ENCODE measurements at places on chromosomes 1 and 21. TPM values are rescaled to one million over a fixed set of nuclear protein-coding genes. Genes with fewer than 3 reads are reported as not detected.
A peak's percentile ranks its signal among the peaks of the same experiment; 100 is the strongest.

TTC39A gene
- total RNA-seq = 12.3 TPM

CDKN2C gene
- 60.0 TPM for total RNA-seq

CATSPERE gene
- not detected for total RNA-seq

LRRC39 gene
- total RNA-seq = 0.84 TPM

KLHDC9 gene
- total RNA-seq = 3.2 TPM

MYOC gene
- not detected for total RNA-seq

- no peak overlapping the region for H3K4me3 ChIP-seq
- H3K36me3 ChIP-seq = no peaks in the 10 kb centered on the region
- DNase-seq = no peak
These were observed 92.1 kb downstream of the CACHD1 start for GRCh38 chr1:64561993-64562392.

- H3K4me3 ChIP-seq = no peak overlapping the region
- no peaks in the 10 kb centered on the region for H3K27me3 ChIP-seq
- peaks cover 90% of the 10 kb centered on the region for H3K36me3 ChIP-seq
- DNase-seq = peak; percentile 51
- 0 out of 2 replicates have a peak overlapping the region, but pooled peaks have one; percentile 2 for H3K27ac ChIP-seq
These were observed 45.6 kb downstream of the UBR4 start for GRCh38 chr1:19164274-19165015.

- peaks cover 3% of the 10 kb centered on the region for H3K36me3 ChIP-seq
- no peaks in the 10 kb centered on the region for H3K27me3 ChIP-seq
- H3K4me3 ChIP-seq = no peak overlapping the region
- no peak for DNase-seq
- H3K27ac ChIP-seq = no peak overlapping the region
These were observed 12.0 kb downstream of the F11R start for GRCh38 chr1:161008869-161009510.

- H3K27me3 ChIP-seq = no peaks in the 10 kb centered on the region
- H3K4me1 ChIP-seq = peaks cover 59% of the 10 kb centered on the region
- no peak for DNase-seq
- no peak overlapping the region for H3K4me3 ChIP-seq
- H3K27ac ChIP-seq = peak overlapping the region; percentile 74
- H3K36me3 ChIP-seq = no peaks in the 10 kb centered on the region
These were observed 1.9 kb downstream of the GJA5 start for GRCh38 chr1:147758379-147759100.

- no peak overlapping the region for H3K4me3 ChIP-seq
- no peaks in the 10 kb centered on the region for H3K27me3 ChIP-seq
- peaks cover 17% of the 10 kb centered on the region for H3K4me1 ChIP-seq
- no peaks in the 10 kb centered on the region for H3K36me3 ChIP-seq
These were observed 18.3 kb downstream of the ACKR1 start for GRCh38 chr1:159223004-159223403.

GRCh38 chr1:8293641-8294169 lies 24.2 kb upstream of the SLC45A1 start:
- no peak overlapping the region for H3K27ac ChIP-seq
- no peak overlapping the region for H3K4me3 ChIP-seq
- H3K4me1 ChIP-seq = no peaks in the 10 kb centered on the region
- no peaks in the 10 kb centered on the region for H3K27me3 ChIP-seq

DNA sequence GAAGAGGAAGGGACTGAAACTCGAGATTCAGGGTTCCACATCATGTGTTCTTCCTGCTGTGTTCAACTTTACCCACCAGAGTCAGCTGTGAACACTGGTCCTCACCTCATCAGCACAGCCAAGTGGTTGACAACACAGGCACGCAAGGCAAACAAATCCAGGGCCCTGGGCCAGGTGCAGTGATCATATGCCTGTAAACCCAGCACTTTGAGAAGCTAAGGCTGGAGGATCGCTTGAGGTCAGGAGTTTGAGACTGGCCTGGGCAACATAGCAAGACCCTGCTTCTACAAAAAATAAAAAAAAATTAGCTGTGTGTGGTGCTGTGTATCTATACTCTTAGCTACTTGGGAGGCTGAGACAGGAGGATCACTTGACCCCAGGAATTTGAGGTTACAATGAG lies 8.4 kb upstream of the XKR8 start:
- no peak for DNase-seq
- H3K36me3 ChIP-seq = no peaks in the 10 kb centered on the region
- no peak overlapping the region for H3K27ac ChIP-seq
- no peaks in the 10 kb centered on the region for H3K27me3 ChIP-seq
- H3K4me3 ChIP-seq = no peak overlapping the region
- H3K4me1 ChIP-seq = no peaks in the 10 kb centered on the region

GRCh38 chr1:215600258-215600792 lies 33.2 kb downstream of the KCTD3 start:
- no peak overlapping the region for H3K4me3 ChIP-seq
- no peak for DNase-seq
- H3K27ac ChIP-seq = no peak overlapping the region
- H3K36me3 ChIP-seq = peaks cover 45% of the 10 kb centered on the region
- H3K27me3 ChIP-seq = no peaks in the 10 kb centered on the region
- peaks cover 5% of the 10 kb centered on the region for H3K4me1 ChIP-seq

DNA sequence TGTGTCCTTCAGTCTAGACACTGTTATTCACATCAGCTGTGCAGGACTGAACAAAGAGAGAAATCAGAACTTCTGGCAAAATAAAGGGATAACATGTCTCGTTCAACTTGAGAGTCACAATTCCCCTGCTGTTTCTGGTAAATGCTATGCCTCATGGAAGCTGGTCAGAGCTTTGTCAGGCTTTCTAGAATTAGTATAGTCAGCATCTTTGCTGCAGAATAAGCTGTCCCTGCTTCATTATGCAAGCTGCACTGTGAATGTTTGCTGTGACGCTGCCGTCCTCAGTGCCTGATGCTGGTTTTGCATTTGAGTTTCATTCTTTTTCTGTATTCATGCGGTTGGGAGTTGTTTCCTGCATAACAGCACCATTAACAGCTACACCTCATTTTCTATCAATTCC lies 96.4 kb upstream of the KCNJ6 start:
- no peak for DNase-seq
- H3K27me3 ChIP-seq = peaks cover 40% of the 10 kb centered on the region
- H3K4me1 ChIP-seq = no peaks in the 10 kb centered on the region
- no peaks in the 10 kb centered on the region for H3K36me3 ChIP-seq
- no peak overlapping the region for H3K27ac ChIP-seq
- H3K4me3 ChIP-seq = no peak overlapping the region

DNA sequence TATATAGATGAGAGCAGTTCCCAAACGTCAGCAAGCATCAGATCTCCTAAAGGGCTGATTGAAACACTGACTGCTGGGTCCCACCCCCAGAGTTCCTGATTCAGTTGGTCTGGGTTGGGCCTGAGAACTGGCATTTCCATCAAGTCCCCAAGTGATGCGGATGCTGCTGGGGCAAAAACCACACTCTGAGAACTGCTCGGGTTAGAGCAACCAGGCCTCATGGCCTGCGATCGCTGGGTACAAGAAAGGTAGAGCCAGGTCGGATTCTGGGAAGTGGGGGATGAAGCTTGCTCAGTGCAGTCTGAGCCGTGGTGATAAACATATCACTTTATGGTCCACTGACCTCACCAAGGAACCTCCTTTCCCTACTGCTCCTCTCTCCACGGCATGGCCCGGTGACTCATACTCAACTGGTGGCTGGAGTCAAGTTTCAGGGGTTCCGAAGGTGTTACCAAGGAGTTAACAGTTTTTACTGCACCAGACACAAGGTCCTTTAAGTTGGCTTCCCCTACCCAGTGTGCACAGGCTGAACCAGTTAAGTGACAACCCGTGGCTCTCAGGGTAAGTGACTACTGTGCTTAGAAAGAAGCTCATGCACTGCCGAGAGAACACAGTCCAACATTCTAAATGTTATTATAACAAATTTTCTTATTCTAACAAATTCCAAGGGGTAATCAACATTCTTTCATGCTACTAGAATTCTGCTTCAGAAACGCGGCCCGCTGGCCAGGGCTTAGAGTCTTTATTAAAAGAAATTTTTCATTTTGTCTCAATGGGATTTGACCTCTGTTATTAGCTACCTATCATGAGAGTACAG lies 153.5 kb downstream of the TGFBR3 start:
- peak overlapping the region; percentile 72 for H3K27ac ChIP-seq
- no peaks in the 10 kb centered on the region for H3K27me3 ChIP-seq
- H3K4me3 ChIP-seq = no peak overlapping the region
- no peaks in the 10 kb centered on the region for H3K36me3 ChIP-seq

GRCh38 chr1:38244218-38244845 lies 197.7 kb upstream of the POU3F1 start:
- no peak for DNase-seq
- peaks cover 9% of the 10 kb centered on the region for H3K4me1 ChIP-seq
- no peak overlapping the region for H3K4me3 ChIP-seq
- no peak overlapping the region for H3K27ac ChIP-seq

GRCh38 chr1:11158720-11159321 lies 30.3 kb upstream of the ANGPTL7 start:
- no peak overlapping the region for H3K4me3 ChIP-seq
- peak overlapping the region; percentile 86 for H3K27ac ChIP-seq
- peaks cover 12% of the 10 kb centered on the region for H3K36me3 ChIP-seq
- no peaks in the 10 kb centered on the region for H3K27me3 ChIP-seq
- peaks cover 39% of the 10 kb centered on the region for H3K4me1 ChIP-seq
- peak; percentile 92 for DNase-seq

DNA sequence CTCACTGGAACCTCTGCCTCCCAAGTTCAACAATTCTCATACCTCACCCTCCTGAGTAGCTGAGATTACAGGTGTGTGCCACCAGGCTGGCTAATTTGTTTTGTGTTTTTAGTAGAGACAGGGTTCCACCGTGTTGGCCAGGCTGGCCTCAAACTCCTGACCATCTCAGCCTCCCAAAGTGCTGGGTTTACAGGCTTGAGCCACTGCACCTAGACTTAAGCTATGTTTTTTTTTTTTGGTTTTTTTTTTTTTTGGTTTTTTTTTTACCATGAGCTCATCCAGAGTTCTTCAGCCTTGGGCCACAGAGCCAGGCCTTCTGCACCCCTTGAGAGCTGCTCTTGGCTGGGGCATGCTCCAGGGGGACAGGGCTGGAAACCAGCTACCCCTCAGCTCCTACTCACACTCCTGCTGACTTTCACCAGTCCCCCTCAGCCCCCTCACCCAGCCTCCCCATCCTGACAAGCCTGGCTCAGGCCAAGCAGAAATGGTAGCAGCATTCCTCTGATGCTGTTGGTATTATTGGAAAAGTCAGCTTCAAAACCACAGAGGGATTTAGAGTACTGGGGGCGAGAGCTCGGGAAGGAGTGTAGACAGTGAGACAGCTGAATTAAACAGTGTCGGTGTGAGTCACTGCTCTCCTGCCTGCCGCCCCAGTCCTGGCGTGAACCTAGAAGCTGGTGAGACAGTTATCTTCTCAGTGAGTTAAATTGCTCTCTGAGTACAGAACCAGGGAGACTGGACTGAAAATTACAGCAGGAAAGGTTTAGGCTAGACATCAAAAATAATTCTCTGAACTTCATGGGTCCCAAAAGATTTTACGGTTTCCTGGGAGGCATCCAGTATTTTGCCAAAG lies 63.7 kb downstream of the NAV1 start:
- no peak overlapping the region for H3K27ac ChIP-seq
- no peaks in the 10 kb centered on the region for H3K27me3 ChIP-seq
- DNase-seq = peak; percentile 59
- no peak overlapping the region for H3K4me3 ChIP-seq
- no peaks in the 10 kb centered on the region for H3K36me3 ChIP-seq

DNA sequence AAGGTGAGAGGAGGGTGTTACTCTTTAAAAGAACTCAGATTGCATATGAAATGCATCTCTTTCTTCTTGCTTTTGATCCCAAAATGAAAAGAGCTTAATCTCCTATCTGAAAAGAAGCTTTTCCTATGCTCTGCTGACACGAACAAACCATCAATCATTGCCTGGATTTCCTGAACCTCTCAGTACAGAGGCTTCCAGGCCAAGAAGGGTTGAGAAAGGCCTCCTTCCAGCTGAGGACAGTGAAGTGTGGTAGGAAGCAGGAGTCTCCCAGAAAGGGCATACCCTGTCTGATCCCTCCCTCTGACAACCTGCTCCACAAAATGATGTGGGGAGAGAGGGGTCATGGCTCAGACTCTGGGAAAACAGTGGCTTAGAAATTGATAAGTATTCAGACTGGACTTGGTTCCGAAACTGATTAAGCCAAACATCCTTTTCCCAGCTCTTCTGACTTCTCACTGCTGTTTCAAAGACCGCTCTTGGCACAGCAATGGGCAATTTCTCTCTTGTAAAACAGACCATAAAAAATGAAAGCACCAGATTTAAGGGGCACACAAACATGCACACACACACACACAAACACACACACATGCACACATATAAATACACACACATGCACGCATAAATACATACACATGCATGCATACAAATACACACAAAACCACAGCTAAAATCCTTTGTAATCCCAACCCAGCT lies 310.3 kb downstream of the SIPA1L2 start:
- peaks cover 16% of the 10 kb centered on the region for H3K4me1 ChIP-seq
- no peaks in the 10 kb centered on the region for H3K36me3 ChIP-seq
- H3K27ac ChIP-seq = no peak overlapping the region
- H3K4me3 ChIP-seq = no peak overlapping the region

DNA sequence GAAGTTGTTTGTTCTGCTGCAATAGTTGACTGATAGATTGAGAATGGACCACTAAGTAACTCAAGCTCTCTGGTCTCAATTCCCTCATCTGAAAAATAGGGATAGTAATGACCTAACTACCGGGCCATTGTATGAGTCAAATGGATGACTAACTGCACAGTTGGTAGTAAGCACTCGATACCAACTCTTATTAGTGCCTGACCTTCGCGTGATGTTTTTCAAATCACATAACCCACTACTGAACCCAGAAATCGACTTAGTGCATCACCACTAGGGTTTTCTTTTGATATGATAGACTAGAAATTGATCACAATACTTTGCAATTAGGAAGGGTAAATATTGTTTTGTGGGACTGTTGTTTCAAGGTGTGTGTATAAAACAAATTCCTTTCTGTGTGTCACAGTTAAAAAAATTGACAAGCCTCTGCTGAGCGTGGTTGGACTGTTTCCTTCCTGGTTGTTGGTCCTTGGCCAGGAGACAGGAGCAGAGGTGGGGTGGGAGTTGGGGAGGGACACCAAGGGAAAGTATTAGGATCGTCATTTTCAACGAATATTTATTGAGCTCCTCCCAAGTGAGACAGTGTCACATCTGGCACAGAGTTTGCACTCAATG lies 54.0 kb upstream of the LRP8 start:
- H3K27ac ChIP-seq = peak overlapping the region; percentile 73
- DNase-seq = peak; percentile 85
- no peaks in the 10 kb centered on the region for H3K36me3 ChIP-seq

- DNase-seq = no peak
- no peak overlapping the region for H3K4me3 ChIP-seq
- H3K27ac ChIP-seq = no peak overlapping the region
- H3K36me3 ChIP-seq = no peaks in the 10 kb centered on the region
- H3K27me3 ChIP-seq = peaks cover 3% of the 10 kb centered on the region
These were observed 30.5 kb downstream of the STUM start for GRCh38 chr1:226578946-226579578.
